ENCODE measurements at places on chromosomes 16 and 17. TPM values are rescaled to one million over a fixed set of nuclear protein-coding genes. Genes with fewer than 3 reads are reported as not detected.

TNRC6C gene
- 113 TPM for total RNA-seq

NMT1 gene
- total RNA-seq: 139 TPM

CACNG3 gene
- total RNA-seq: not detected

SCGB1C2 gene
- total RNA-seq: not detected

CYBA gene
- total RNA-seq: 231 TPM

NAGS gene
- total RNA-seq: 0.96 TPM

- no peak overlapping the region for H3K4me3 ChIP-seq
- H3K27ac ChIP-seq: no peak overlapping the region
- H3K27me3 ChIP-seq: peaks cover 5% of the 10 kb centered on the region
- no peak for DNase-seq
- no peaks in the 10 kb centered on the region for H3K36me3 ChIP-seq
Observed at GRCh38 chr17:34306466-34306865, 12.8 kb upstream of the CCL8 start.

GRCh38 chr17:31593806-31594205 lies 202.3 kb downstream of the RAB11FIP4 start:
- no peaks in the 10 kb centered on the region for H3K36me3 ChIP-seq
- no peak overlapping the region for H3K4me3 ChIP-seq
- H3K4me1 ChIP-seq: no peaks in the 10 kb centered on the region

- peak overlapping the region; percentile 87 for H3K27ac ChIP-seq
- peaks cover 45% of the 10 kb centered on the region for H3K4me1 ChIP-seq
- H3K4me3 ChIP-seq: peak overlapping the region; percentile 86
- peaks cover 6% of the 10 kb centered on the region for H3K27me3 ChIP-seq
- H3K36me3 ChIP-seq: peaks cover 4% of the 10 kb centered on the region
Observed at GRCh38 chr16:58196898-58197313, 1.0 kb downstream of the CSNK2A2 start.

DNA sequence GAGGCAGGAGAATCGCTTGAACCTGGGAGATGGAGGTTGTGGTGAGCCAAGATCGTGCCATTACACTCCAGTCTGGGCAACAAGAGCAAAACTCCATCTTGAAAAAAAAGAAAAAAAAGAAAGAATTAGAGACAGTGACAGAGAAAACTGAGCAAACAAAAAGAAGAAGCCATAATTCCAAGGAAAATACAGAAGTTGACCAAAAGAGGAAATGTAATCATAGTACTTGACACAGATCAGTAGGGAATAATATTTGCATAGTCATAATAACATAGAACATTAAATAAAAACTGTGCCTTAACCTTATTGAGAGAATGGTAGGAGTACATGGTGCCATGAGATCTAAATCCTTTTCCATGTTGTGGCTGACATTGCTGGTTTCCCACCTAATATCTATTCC lies 14.7 kb upstream of the USP31 start:
- no peak for DNase-seq
- no peaks in the 10 kb centered on the region for H3K36me3 ChIP-seq
- no peak overlapping the region for H3K4me3 ChIP-seq

GRCh38 chr17:75153780-75154194 lies 525 bp downstream of the JPT1 start:
- H3K4me1 ChIP-seq: peaks cover 37% of the 10 kb centered on the region
- H3K27me3 ChIP-seq: no peaks in the 10 kb centered on the region
- no peak for DNase-seq
- peak overlapping the region; percentile 79 for H3K27ac ChIP-seq
- no peaks in the 10 kb centered on the region for H3K36me3 ChIP-seq

GRCh38 chr16:57941016-57941664 lies 29.8 kb downstream of the CNGB1 start:
- no peaks in the 10 kb centered on the region for H3K4me1 ChIP-seq
- H3K4me3 ChIP-seq: no peak overlapping the region
- H3K27ac ChIP-seq: no peak overlapping the region
- peaks cover 6% of the 10 kb centered on the region for H3K27me3 ChIP-seq

DNA sequence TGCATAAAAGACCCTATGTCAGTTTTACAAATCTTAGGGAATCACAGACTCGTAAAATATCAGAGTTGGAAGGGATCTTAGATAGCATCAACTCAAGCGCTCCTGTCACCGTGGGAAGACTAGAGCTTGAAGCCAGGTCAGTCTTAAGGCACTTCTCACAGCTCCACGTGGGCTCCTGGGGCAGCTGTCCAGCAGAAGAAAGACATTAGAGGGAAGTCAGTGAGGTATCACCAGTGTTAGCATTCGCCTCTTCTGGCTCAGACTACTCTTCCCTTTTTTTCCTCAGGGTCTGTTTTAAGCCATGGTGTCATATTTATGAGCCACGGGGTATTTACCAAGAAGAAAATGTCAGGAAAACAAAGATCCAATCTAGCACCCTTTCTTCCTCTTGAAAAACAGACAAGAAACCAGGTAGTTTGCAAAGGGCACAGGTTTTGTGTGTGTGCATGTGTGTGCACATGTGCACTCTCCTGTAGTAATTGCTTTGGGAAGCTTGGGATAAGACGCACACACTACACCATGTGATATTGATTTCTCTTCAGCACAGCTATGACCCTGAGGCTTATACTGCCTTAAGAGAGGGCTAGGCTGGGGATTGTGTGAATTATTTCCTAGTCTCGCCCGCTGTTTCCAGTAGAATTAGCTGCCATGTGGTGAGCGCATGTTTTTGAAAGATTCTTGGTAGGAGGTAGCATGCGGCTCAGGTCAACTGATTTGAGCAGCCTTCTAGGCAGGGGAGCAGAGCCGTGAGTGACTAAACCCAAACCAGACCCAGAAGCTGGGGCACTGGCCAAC lies 61.0 kb upstream of the ELAC2 start:
- no peak for DNase-seq
- peaks cover 13% of the 10 kb centered on the region for H3K36me3 ChIP-seq
- H3K4me3 ChIP-seq: no peak overlapping the region

DNA sequence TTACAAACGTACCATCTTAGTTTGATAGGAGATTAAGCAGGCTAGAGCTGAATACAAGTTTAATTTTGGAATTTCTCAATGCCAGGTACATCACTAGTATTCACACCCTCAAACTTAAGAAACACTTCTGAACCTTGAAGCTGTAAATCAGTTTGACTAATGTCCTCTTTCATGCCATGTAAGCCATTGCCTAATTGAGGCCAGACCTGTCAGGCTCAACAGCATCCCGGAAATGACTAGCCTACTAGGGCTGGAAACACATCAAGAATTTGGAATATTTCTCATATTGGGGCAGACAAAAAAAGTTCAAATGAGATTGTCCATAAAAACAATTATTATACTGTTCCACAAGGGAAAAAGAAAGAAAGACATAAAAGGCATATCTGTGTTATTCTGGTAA lies 1.7 kb downstream of the USP32 start:
- no peak for DNase-seq
- H3K36me3 ChIP-seq: no peaks in the 10 kb centered on the region
- peaks cover 76% of the 10 kb centered on the region for H3K4me1 ChIP-seq
- no peaks in the 10 kb centered on the region for H3K27me3 ChIP-seq
- peak overlapping the region; percentile 92 for H3K4me3 ChIP-seq

GRCh38 chr17:15233971-15234370 lies 31.2 kb downstream of the PMP22 start:
- H3K36me3 ChIP-seq: no peaks in the 10 kb centered on the region
- no peak overlapping the region for H3K4me3 ChIP-seq
- peaks cover 4% of the 10 kb centered on the region for H3K27me3 ChIP-seq
- H3K27ac ChIP-seq: no peak overlapping the region
- peaks cover 4% of the 10 kb centered on the region for H3K4me1 ChIP-seq

GRCh38 chr17:13575922-13576419 lies 25.8 kb downstream of the HS3ST3A1 start:
- no peak overlapping the region for H3K27ac ChIP-seq
- no peaks in the 10 kb centered on the region for H3K4me1 ChIP-seq
- DNase-seq: no peak
- H3K36me3 ChIP-seq: no peaks in the 10 kb centered on the region
- H3K27me3 ChIP-seq: peaks cover 20% of the 10 kb centered on the region

Measured in naive thymus-derived CD8-positive, alpha-beta T cell (primary cell).